ENCODE measurements at places on chromosomes 16 and 17.
A peak's percentile ranks its signal among the peaks of the same experiment; 100 is the strongest.

DNA sequence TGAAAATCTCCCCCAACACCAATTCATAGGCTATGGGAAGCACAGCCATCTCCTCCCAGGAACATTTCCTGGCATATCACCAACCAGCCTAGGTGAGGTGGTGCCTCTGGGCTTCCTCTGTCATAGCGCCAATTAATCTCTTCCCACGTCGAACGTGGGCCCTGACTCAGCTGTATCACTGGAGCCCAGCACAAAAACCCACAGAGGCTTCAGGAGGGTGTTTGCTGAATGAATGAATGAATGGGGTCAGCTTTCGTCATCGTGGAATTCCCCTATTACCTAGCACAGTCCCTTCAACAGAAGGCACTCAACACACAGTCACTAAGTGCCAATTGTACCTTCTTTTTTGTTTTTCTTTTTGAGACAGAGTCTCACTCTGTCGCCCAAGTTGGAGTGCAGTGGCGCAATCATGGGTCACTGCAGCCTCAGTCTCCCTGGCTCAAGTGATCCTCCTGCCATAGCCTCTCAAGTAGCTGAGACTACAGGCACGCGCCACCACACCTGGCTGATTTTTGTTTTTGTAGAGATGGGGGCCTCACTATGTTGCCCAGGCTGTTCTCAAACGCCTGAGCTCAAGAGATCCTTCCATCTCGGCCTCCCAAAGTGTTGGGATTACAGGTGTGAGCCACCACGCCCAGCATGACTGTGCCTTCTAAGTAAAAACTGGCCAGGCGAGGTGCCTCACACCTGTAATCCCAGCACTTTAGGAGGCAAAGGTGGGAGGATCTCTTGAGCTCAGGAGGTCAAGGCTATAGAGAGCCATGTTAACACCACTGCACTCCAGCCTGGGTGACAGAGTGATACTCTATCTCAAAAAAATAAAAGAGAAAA, 4.1 kb downstream of the ZNF688 start:
- DNase-seq: no peak

DNA sequence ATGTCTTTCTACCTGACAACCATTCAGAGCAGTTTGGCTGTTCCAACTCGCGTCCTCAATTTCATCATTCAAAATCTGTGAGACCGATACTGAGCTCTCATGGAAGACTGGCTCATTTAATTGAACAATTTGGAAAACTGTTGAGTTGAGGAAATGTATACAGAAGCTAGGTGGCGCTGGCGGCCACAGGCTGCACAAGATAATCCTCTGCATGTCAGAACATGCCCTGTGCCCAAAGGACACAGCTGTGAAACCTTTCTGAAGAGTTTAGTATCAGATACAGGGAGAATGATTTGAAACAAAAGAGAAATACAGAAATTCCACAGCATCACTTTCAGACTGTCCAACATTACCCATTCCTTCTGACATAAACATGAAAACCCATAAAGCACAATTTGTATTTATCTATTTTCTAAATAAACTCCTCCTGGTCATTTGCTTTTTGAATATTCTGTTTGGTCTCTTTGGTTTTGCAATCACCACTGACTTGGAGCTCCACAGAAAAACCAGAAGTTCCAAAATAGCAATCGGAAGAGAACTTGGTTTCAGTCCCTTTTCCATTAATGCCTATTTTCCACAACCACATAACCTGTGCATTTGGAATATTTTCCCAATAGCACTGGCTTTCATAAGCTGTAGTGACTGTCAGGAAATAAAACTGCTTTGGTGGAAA, 192.8 kb downstream of the MAP2K6 start:
- DNase-seq: peak; percentile 12

DNA sequence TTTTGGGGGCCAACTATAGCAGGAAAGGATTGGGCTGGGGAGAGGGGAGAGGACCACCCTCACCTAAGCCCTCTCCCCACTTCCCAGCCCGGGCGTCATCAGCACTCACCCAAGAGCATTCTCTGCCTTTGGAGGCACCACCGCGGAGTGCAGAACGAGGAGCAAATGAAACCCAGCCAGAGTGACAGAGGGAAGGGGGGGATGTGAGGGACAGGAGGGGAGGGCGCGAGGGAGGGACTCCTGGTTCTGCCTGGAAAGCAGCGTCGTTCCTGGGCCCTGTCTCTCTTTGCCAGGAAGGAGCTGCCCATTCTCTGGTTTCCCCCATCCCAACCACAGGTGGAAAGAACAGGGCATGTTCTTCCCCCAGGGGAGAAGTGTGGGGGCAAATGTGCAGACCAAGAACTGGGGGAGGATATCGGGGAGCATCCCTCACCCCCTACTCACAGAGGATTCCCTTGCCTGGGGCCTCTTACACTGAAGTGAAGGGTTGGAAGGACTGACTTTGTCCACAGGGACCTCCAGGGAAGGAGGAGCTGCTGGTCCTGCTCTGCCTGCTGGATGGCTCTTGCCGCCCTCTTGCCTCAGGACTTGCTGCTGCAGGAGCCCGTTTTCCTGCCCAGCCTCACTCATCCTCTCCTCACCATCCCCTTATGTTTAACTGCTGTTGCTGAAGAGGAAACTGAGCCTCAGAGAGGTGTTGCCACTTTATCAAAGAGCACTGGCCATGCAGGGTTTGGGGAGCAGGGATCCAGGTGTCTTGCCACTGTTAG, 3.5 kb upstream of the C17orf113 start:
- DNase-seq: no peak

GRCh38 chr16:57045694-57046381, 46.5 kb upstream of the CPNE2 start:
- DNase-seq: no peak

DNA sequence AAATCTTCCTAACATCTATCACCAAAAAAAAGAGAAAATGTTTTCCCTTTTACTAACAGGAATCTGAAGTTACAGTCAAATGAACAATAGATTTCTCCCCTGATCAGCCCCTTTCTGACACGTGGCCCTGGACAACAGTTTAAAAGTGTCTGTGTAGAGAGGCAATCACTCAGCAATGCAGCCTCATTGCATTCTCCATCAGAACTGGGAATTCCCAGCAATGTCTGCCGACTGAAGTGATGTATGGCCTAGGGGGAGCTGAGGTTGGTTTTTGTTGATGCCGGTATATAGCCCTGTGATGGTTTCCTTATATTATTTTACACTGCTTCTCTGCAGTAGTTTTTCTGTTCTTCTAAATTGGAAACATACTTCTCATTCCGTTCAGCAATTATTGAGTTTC, 904.3 kb upstream of the CDH8 start:
- DNase-seq: no peak

DNA sequence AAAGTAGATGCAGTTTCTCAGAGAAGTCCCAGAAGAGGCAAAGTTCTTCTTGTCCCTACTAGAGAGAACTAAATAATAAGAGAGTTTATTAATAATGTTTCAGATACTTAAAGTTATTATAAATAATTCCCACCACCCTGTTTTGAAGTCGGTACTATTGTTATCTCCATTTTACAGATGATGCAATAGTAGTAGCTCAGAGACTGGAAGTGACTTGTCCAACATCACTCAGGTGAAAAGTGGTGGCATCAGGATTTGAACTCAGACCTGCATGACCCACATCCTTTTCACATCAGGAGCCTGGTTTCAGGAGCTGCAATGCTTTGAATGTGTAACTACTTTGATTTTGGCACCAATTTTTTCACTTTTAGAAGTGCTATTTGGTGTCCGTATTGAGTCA, 52.7 kb downstream of the GPR139 start:
- no peak for DNase-seq

DNA sequence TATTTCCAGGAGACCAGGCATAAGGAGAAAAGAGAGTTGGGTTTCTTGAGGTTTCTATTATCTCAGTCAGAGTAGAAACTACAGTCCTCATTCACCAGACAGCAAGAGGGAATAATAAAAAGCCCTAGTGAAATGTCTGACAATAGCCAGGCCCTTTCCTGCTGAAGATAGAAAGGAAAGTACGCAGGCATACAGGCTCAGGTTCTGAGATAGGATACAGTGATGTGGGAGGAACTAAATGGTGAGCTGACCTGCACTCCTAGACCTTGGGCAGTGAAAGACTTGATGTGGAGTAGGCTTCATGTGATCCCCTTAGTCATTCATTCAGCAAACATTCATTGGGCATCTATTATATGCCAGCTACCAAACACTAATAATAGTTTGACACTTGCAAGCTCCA, 14.9 kb downstream of the ZNF821 start:
- DNase-seq: no peak

- no peak for DNase-seq
Observed at GRCh38 chr16:8047736-8048135, 542.6 kb downstream of the TMEM114 start.

DNA sequence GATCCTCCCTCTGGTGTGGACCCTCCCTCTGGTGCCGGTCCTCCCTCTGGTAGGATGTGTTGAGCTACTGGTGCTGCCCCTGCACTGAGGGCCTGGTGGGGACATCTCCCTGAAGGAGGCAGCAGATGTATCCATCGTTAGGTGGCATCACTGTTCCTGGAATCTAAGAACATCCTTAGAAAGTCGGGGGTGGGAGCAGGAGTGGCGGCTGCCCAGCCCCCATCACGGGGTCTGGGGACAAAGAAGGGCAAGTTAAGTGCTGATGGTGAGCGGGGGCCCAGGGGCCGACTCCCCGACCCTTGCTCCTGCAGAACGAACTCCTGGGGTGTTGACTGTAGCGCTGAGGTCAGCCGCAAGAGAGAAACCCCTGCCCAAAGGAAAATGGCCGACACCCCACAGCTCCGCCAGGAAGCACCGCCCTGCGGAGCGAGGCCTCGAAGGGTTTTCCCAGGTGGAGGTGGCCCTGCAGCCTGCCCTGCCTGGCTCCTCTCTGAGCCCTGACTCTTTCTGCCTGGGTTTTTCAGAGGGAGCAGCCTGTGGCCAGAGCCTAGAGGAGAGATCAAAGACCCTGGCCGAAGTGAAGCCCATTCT, 5.5 kb downstream of the CTU2 start:
- DNase-seq: no peak

DNA sequence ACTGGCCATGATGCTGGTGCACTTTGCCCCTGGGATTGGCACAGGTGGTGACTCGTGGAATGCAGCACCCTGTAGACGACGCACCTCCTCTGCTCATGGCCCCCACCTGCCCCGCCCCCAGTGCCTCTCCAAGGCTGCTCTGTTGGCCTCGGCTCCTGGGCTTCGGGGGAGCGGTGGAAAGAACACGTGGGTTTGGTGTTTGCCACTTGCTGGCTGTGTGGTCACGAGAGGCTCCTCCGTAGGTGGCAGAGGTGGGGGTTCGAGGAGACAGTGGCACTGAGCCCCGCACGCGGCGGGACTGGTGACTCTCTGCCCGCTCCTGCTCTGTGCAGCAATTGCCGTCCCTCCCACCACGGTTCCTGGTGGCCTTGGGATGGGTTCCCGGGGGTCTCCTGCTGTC, 82.8 kb upstream of the ZNF750 start:
- DNase-seq: no peak

- DNase-seq: no peak
Observed at GRCh38 chr17:8687737-8688466, 56.7 kb downstream of the CCDC42 start.

GRCh38 chr17:34478244-34478643, 101.1 kb upstream of the TMEM132E start:
- DNase-seq: no peak

- DNase-seq: no peak
Observed at GRCh38 chr16:80976946-80977345, 29.7 kb downstream of the CMC2 start.

DNA sequence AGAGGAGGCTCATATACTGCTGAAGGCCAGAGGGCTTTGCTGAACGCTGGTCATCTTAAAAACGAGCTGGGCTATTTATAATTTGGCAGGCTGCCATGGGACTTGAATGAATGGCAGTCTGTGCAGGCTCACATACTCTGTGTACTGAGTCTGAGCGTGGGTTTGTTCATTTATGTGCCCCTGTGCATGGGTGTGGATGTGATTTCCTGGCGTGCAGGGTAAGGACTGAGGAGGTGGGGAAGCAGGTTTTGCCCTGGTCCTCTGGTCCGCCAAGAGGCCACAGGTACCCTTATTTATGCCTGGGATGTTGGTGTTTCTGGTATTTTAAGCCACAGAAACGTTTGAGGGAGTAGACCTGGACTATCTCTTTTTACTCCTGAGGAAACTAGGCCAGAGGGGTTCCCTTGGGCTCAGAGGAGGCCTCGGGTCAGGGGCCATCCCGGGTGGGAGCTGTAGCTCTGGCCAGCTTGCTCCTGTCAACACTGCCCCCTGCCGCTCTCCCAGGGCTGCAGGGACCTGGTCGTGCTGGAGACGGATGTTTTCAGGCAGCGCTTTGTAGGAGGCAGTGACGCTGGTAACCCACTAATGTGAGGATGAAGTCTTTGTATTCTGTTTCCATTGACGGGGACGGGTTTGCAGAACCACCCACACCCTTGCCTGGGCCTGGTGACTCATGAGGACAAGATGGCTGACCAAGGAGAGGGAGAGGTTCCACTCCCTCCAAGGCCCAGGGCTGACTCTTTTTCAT, 184.4 kb downstream of the MSI2 start:
- DNase-seq: no peak

DNA sequence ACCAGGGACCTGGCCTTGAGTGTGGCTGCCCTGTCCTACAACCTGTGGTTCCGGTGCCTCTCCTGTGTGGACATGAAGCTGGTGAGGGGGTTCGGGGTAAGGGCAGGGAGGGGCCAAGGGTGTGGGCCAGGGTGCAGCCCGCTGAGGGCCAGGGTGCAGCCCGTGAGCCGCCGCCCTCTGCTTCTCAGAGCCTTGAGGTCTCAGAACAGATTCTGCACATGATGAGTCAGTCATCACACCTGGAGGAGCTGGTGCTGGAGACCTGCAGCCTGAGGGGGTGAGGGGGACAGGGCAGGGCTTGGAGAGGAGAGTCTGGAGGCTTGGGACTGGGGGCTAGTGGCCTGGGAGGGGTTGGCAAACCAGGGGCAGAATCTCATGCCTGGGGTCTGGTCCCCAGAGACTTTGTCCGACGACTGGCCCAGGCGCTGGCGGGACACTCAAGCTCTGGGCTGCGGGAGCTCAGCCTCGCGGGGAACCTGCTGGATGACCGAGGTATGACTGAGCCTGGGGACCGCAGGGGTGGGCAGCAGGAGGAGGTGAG, 2.2 kb downstream of the CARMIL2 start:
- DNase-seq: no peak

- DNase-seq: no peak
Observed at GRCh38 chr17:14752011-14752410, 451.1 kb downstream of the HS3ST3B1 start.

- no peak for DNase-seq
Observed at GRCh38 chr17:49482144-49482817, 12.8 kb upstream of the NGFR start.

DNA sequence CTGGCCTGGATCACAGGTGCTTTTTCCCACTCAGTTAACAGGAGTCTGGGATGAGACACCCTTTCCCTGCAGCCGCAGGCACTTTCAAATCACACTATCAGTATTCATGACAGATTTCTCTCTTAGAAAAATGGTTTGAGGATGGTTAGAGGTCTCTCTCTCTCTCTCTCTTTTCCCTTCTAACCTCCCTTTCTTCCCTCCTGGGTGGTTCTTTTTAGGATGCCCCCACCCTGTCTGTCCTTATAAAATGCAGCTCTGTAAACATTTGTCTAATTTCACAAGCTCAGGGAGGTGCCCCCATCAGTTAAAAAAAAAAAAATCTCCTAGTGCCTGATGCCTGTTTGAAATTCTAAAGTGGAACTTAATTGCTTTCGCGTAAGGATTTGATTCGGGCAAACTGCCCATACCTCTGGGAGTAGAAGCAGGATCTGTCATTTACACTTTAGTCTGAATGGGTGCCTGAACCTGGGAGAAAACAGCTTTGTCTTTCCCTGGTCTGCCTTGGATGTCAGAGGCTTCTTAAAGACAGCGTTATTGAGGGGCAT, 158.8 kb downstream of the CCDC182 start:
- no peak for DNase-seq

- no peak for DNase-seq
Observed at GRCh38 chr17:43755389-43755875, 3.2 kb downstream of the SOST start.

- no peak for DNase-seq
Observed at GRCh38 chr17:12877953-12878669, 88.8 kb downstream of the ARHGAP44 start.

Measured in KG1 (cell line).